ENCODE measurements at places on chromosomes 13 and 19.
A peak's percentile ranks its signal among the peaks of the same experiment; 100 is the strongest.

DNA sequence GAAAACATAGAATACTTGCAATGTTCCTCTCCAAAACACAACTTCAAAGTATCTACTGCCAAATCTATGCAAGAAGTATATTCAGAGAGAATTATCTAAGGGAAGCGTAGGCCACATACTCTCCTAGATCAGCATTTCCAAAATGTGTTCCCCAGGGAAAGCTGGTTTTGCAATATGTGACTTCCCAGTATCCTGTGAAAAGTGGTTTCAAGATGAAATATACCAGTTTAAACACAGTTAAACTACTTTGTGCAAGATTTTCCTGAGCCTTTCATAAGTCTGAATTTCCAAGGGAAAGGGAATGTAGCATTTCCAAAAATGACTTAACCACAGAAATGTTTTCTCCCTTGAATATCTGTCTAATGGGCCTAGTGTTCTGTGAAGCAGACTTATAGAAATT, 7.6 kb downstream of the STARD13 start:
- no peak for DNase-seq

DNA sequence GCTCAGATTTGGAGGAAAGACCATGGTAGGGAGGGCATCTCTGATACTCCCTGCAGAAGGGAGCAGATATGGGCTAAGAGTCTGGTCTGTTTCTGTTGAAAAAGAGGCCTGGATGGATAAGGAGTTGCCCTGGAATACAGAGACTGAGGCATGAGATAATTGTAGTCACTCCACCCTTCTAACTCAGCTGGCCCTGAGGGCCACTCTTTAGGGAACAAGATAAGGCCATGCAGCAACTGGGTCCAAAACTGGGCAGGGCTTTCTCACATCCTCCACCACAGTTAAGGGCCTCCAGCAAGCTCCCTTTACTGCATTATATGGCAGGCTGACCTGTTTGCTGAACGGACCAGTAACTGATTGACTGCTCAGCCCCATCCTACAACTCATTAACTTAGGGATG, 1.3 kb downstream of the ZNF749 start:
- DNase-seq: no peak

DNA sequence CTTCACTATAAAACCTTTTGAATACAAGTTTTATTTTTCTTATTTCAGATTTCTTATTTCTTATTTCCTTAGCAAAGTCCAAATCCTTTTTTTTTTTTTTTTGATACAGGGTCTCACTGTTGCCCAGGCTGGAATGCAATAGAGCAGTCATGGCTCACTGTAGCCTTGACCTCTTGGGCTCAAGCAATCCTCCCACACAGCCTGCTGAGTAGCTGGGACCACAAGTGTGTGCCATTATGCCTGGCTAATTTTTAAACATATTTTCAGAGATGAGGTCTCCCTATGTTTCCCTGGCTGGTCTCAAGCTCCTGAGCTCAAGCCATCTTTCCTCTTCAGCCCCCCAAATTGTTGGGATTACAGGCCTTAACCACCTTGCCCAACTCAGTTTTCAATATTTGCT, 334.3 kb downstream of the DLEU7 start:
- no peak for DNase-seq

DNA sequence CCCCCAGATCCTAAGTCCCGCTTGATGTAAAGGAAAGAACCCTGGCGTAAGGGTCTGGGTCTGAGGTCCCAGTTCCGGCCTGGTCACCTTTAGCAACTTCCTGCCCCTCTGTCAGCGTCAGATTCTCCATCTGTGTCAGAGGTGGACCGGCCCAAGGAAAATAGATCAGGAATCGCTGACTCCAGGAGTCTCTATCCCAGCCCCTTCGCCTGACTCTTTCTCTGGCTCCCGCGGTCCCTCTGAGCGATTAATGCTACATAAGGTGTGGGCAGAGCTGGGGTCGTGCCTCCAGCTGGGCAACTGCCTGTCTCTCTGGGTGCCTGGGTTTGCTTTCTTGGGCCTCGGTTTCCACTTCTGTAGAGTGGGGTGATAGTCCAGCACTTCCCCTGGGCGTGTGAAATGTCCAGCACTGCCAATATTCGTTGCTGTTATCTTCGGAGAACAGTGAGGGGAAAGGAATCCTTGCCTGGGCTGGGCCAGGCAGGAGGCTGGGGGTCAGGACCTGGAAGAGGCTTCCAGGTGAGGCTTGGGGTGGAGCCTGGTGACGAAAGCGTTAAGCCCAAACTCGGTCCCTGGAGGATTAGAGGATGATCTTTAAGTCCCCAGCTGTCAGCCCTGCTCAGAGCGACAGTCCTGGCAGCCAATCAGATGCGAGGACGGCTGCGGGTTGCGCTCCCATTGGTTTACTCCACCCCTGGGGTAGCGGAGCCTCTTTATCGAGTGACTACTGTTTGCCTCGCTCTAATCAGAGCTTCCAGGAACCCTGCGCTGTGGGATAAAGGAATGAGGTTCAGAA, 767 bp downstream of the ABCA7 start:
- DNase-seq: peak; percentile 90

DNA sequence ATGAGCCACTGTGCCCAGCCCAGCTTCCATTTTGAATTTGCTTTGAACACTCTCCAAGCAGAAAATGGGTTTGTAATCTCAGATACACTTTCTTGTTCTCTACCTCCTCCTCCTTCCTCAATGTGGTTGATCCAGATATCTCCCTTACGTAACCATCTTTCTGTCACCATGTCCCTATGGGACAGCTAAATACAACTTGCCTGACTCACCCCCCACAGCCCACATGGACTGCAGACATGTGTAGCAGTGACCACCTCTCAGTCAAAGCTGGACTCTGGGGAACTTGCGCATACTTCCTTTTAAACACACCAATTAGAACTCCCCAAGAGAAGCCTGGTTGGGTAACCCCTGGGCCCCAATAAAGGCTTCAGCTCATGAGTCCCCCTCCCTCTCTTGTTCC, 10.8 kb upstream of the ZNF799 start:
- no peak for DNase-seq

Data from pancreas (tissue), 10 donors.